ENCODE measurements at places on chromosomes 4 and X. TPM values are rescaled to one million over a fixed set of nuclear protein-coding genes. Genes with fewer than 3 reads are reported as not detected.

DNA sequence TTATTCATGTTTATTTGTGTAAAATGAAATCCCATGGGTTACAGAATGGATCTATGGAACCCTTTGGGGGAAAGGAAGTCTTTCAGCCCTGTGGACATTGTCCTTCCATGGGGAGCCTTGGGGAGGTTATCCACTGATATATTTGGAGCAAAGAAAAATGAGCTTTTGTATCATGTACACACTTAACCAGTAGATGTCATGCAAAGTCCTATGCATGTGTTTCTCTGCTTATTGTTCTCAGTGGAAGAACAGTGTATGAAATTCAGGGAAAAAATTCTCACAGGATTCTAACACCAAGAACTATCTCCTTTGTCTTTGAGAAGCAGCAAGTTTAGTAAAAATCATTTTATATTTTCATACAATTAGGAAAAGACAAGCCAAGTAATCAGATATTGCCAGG is 105.3 kb downstream of the DTHD1 start:
- no peak for DNase-seq

DNA sequence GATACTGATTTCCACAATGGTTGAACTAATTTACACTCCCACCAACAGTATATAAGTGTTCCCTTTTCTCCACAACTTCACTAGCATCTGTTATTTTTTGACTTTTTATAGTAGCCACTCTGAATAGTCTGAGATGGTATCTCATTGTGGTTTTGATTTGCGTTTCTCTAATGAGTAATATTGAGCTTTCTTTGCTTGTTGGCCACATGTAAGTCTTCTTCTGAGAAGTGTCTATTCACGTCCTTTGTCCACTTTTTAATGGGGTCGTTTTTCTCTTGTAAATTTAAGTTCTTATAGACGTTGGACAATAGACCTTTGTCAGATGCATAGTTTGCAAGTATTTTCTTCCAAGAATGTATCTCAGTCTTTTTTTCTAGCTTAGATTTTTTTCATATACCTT is 10.0 kb downstream of the FBXW7 start:
- DNase-seq: no peak

DNA sequence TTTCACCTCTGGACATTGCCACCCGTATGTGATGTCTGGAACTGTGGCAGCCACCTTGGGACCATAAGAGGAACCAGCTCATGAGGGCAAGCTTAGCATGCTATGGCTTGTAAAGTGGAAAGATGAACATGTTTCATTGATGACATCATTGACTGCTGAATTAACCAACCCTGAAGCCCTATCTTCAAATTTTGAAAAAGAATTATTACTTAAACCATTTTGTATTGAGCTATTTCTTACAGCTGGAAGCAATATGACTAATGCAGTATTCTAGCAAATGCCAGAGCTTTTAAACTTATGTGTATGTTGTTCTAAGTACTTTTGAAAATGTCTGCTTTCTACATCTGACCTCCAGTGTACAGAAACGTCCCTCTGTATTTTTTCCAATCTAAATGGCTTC is 18.1 kb downstream of the GUCY2F start:
- DNase-seq: no peak

- DNase-seq: no peak
Observed at GRCh38 chr4:53786632-53787031, 195.3 kb upstream of the LNX1 start.

Gene FATE1
- total RNA-seq: not detected

All from natural killer cell (primary cell).